ENCODE measurements at places on chromosomes 7 and 10.

DNA sequence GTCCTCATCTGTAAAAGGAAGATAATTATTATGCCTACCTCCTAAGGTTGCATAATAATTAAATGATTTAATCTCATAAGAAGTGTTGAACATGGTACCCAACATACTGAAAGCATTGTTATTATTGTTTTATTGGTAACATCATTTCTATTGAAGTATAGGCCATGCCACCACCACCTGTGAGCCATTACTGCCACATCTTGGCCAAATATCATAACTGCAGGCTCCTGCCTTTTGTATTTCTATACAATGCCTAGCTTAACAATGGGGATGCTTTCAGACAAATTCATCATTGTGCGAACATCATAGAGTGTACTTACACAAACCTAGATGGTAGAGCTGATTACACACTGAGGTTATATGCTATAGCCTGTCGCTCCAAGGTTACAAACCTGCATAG, 61.1 kb upstream of the NPSR1 start:
- no peak for DNase-seq

DNA sequence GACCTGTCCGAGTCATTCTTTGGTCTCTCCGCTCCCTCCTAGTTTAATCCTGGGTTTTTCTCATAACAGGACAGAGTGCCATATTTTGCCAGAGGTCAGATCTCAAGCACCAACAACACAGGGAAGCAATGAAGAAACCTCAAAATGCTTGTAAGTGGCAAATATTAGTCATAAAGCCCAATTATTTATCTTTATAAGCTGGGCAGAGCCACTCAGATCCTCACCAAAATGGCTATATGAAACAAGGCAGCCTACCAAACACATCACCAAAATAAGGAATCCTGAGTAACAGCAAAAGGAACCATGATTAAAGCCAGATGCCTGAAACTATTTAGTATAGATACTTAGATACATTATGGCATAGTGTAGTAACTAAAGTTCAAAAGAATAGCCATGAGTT, 4.7 kb downstream of the ECD start:
- DNase-seq: no peak

DNA sequence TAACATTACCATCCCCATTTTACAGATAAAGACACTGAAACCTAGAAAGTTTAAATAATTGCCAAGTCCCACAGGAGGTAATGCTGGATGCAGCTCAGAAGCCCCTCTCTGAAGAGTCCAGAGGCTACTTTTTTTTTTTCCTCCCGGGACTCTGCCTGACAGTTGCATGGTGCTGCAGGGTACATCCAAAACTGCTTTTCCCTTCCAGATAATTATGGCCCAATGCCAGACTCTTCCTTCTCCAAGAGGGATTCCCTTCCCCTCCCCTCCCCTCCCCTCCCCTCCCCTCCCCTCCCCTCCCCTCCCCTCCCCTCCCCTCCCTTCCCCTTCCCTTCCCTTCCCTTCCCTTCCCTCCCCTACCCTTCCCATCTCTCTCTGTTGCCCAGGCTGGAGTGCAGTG, 122.9 kb downstream of the LSMEM1 start:
- DNase-seq: no peak

- DNase-seq: no peak
Measured at GRCh38 chr10:114184276-114184675, 5.1 kb downstream of the TDRD1 start.

- no peak for DNase-seq
Measured at GRCh38 chr10:63591600-63592379, 70.6 kb downstream of the REEP3 start.

GRCh38 chr7:127780489-127780888, 128.5 kb downstream of the SND1 start:
- DNase-seq: no peak

DNA sequence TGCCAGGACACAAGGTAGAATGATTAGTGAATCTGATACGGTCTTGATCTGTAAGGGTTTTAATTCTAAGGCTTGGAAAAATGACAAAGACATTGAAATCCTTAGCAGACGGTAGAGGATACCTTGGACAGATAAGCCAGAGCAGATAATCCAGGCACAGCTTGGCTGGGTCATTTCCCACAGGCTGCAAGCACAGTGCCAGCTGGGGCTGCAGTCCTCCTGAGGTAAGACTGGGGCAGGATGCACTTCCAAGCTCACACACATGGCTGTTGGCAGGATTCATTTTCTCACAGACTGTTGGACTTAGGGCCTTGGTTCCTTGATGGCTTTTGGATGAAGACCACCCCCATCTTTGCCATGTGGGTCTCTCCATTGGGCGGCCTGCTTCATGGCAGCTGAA, 63.2 kb upstream of the BMPER start:
- DNase-seq: no peak

DNA sequence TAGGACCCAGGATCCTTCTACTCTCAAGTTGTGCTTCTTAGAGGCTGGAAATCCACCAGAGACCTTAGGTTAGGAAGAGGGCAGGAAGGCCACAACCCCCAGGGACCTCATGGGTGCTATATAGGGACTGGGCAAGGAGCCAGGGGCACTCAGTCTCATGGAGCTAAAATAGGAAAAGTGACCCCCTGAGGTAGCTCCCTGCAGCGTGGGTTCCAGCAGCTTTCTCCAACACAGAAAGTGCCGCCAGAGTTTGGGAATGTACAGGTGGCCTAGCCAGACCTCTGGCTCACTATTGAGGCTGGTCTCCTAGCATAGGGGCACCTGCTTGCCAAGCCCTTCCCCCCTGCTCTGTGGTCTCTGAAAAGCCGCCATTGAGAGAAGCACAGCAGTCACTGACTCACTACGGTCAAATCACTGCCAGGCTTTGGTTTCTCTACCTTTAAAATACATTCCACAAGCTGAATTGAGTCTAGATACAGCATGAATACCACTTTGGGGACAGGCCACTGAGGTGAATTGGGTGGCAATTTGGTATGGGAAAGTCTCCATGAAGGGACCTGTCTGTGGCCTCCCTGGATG, 333.2 kb upstream of the PODXL start:
- no peak for DNase-seq

- DNase-seq: no peak
Measured at GRCh38 chr7:84949067-84949466, 237.8 kb downstream of the SEMA3D start.

DNA sequence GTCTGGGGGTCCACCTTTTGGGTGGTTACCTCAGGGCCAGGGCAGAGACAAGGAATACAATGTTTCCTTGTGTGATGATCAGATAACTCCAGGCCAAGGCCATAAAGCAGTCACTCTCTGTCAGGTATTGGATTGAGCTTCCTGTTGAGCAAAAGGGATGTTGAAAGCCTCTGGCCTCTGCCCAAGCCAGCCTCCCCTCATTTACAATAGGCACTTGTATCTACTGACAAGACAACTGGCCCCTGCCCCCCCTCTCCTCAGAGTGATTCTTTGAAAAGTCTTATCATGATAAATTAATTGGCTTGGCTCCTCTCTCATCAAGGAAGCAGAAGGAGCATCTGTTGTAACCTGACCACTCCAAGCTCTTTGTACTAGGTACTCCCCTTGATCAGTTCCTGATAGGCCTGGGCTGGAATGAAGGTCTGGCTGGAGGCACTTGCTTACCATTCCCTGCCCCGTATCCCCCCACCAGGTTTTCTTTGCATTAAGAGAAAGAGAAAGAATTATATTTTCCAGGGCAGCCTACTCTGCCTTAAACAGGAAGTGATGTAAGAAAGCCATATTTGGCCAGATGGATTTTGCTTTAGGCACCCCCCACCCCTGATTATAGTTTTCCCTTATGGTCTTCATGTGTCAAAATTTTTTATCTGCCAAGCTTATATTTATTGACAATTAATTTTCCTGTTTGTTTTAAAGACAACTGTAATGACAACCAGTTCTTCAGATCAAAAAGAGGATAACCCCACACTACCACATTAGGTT, 42.1 kb upstream of the HPS1 start:
- no peak for DNase-seq

GRCh38 chr7:50788382-50788781, 5.7 kb upstream of the GRB10 start:
- no peak for DNase-seq

DNA sequence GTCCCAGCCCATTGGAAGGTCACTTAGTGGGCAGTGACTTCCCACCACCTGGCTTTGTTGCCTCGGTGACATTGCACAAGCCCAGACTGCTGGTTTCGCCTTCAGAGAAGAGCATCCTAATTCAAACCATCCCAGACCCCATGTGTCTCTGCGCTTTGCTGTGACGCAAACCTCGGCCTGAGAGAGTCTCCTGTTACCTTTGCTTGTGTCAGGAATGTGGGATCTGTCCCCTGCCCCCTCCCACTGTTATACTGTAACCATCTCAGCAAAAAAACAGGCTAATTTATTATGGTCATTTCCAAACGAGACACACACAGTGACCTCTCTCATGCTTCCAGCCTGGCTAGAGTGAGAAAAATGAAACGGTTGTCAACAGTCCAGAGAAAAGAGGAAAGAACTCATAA, 25.0 kb upstream of the AQP1 start:
- DNase-seq: no peak

GRCh38 chr10:78332012-78332411, 298.3 kb downstream of the RPS24 start:
- DNase-seq: no peak

DNA sequence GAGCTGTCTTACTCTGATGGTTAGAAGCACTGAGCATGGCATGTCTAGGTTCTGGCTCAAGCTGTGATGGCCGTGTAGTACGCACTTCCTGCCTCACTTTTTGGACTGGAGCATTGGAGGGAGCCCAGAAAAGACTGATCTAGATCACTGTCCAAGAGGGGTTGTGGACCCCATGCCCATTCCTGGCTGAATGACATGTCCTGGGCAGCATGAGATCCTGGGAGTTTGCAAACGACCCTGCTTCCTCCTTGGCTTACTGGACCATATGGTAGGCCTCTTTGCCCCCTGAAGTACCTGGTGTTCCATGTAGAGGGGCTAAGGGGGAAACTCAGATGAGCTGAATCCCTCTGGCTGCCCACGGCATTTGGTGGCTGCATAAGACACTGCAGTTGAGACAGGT, 36.7 kb downstream of the ARHGAP22 start:
- DNase-seq: no peak

GRCh38 chr10:61464461-61465170, 11.4 kb upstream of the TMEM26 start:
- DNase-seq: no peak

GRCh38 chr7:1520539-1521234, 9.8 kb upstream of the MAFK start:
- DNase-seq: no peak

DNA sequence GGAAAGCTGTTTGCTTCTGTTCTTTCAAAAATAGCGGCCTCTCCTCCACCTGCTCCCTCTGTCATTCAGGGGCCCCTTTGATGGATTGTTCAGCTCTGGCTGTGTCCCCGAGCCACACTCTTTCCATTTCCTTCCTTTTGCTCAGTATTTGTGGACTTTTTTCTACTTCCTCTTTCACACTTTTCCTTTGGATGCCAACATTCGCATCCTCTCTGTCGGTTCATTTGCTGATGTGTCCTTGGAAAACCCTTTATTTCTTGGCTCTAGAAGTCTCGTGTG, 11.7 kb upstream of the PWWP2B start:
- no peak for DNase-seq

DNA sequence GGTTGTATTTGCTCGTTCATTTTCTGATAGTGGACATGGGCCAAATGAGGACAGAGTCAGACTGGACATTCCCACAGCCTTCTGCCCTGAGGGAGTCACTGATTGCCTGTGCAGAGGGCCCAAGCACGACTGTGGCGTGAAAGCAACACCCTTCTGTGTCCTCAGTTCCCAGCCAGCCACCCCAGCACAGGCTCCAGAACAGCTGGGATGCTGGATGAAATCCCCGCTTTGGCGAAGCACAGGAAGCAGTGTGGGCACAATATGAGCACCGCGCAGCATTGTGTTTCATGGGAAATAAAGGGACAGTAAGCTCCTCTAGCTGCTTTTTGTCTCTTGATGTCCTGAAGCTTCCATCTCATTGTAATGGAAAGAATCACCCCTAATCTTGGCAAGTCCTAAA, 20.5 kb downstream of the TRIL start:
- DNase-seq: no peak

GRCh38 chr7:6251653-6252052, 20.8 kb downstream of the CYTH3 start:
- DNase-seq: no peak

DNA sequence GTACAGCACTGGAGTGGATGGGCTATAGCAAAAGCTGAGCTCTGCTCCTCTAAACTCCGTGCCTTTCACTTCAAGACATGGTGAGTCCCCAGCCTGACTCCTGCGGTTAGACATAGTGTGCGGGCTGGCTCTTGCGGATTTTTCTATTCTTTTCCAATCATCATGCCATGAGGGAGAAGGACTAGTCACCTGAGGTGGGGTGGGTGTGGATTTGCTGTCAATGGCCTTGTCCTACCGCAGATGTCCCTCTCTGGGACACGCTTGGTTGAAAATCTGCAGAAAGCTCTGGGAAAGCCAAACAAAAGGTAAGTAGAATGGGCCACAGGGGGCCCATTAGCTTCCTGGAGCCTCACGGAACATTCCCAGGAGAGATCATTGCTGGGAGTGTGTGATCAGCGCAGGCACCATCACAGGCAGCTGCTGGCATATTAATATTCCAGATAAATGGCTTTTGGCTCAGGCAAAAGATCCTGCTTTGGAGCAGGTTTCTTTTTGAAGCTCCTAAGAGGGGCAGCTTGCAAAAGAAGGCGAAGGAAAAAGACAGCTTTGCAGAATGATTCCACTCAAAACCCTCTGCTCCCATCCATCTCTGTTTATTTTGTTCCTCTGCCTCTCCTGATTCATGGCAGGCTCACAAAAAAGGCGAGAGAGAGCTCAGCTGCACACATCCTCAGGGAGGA, 509.0 kb upstream of the ZMIZ1 start:
- no peak for DNase-seq

- no peak for DNase-seq
Measured at GRCh38 chr10:67722113-67722512, 26.1 kb upstream of the CTNNA3 start.

DNA sequence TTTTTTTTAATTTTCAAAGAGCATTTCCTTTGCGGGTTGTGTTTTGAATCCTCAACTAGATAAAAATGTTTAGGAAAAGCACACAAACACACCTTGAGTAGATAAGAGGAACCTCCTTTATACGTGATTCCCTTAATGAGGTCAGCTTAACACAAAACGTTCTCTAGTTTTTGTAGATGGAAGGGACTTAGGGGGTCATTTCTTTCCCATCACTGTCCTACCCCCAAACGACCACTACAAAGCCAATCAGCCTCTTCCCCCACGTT, 1.2 kb downstream of the SUV39H2 start:
- no peak for DNase-seq

DNA sequence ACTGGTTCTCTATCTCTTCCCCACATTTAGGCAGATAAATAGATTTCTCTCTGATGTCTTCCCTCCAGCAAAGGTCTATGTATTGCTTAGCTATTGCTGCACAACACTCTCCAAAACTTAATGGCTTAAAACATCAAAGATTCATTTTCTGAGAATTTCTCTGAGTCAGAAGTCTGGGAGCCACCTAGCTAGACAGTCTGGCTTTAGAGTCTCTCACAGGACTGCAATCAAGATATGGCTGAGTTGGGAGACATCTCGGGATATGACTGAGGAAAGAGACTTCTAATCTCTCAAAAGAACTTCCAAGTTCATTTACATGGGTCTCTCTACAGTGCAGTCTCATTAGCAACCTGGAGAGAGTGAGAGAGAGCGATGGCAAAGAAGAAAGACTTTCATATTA, 553.6 kb upstream of the GHITM start:
- DNase-seq: no peak

- no peak for DNase-seq
Measured at GRCh38 chr10:101558671-101559595, 29.1 kb downstream of the POLL start.

- no peak for DNase-seq
Measured at GRCh38 chr7:33645104-33645503, 260.2 kb upstream of the BMPER start.

All from KG1 (cell line).